Mucosa of gallbladder (tissue), 1 donor: ENCODE measurements at places on chromosomes 12 and 14. TPM values are rescaled to one million over a fixed set of nuclear protein-coding genes. Genes with fewer than 3 reads are reported as not detected.

Gene TMEM19
- total RNA-seq, result 46.0 TPM

Gene THAP2
- total RNA-seq, result 5.0 TPM

Gene AQP6
- total RNA-seq, result 0.32 TPM

- DNase-seq, result peak; percentile 39
Observed at GRCh38 chr14:54686219-54686870, 119.4 kb downstream of the SAMD4A start.

- DNase-seq, result no peak
Observed at GRCh38 chr12:106984588-106985137, 2.3 kb downstream of the MTERF2 start.

DNA sequence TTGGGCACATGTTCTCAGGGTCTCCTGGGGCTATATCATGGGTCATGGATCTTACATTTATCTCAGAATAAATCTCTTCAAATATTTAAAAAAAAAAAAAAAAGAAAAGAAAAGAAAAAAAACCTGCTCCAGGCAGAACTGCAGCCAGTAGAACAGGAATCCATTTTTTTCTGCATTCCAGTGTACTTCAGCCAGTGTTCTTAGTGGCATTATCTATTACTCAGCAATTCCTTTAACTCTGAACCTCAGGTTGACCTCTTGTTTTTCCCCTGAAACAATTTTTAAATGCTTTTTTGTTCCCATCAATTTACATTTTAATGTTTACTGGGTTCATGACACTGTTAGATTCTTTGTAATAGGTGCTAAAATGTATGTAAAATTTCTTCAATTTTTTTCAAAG is 66.7 kb upstream of the STXBP6 start:
- DNase-seq, result no peak

GRCh38 chr12:56336361-56337167 is 2.1 kb upstream of the IL23A start:
- no peak for DNase-seq

DNA sequence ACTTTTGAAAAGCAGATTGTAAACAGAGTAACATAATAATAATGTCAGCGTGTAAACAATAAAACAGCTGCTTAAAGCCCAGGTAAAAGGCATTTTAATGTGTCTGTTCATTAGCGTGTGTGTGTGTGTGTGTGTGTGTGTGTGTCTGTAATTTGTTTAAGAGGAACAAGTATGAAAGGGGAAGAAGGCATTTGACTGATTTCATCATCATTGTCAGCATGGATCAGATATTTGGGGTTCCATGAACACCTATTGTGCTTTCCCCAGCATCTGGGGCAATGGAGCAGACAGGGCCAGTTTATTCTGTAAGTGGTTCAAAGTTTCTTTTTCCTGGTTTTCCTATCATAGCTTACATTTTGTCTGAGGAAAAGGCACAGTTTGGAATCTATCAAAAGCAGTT is 28.9 kb downstream of the SLC25A21 start:
- DNase-seq, result no peak

DNA sequence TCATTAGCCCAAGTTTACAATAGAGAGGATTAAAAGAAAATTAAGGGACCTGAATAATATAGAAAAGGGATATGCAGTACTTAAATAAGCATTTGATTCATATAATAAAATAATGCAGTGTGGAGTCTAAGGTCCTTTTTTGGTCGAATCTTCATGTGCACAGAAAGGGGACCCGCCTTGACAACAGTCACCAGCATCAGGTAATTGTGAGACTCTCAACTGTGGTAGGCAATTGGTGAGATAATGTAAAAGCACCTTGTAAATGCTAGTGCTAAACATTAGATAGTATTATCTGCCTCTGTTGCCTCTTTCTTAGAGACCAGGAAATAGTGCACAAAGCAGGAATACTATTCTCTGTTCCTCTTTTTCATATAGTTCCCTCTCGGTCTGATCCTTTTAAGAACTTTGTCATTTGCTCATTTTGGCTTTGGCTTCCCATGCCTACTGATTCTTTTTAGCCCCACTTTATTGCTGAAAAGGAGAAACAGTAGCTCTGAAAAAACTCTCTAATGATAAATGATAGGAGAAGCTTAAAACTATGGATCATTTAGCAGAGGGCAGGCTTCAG is 17.5 kb downstream of the CHPT1 start:
- DNase-seq, result no peak
